ENCODE measurements at places on chromosomes 5 and 9.
A peak's percentile ranks its signal among the peaks of the same experiment; 100 is the strongest.

DNA sequence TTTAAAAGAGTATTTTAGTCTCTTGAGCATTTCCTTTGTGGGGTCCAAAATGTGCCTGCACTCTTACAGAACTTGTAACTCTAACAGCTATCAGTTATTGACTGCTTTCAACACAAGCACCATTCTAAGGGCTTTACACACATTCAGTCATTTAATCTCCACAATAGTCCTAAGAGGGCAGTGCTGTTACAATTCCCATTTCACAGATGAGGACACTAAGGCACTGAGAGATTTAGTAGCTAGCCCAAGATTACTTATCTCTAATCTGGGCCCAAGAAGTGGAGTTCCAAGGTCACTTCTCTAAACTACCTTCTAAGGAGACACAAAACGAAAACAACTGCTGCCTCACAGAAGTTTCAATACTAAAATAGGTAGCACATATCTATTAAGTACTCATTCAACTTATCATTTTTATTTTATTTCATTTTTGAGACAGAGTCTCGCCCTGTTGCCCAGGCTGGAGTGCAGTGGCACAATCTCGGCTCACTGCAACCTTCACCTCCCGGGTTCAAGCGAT lies 275.2 kb downstream of the CWC27 start:
- DNase-seq, result no peak

DNA sequence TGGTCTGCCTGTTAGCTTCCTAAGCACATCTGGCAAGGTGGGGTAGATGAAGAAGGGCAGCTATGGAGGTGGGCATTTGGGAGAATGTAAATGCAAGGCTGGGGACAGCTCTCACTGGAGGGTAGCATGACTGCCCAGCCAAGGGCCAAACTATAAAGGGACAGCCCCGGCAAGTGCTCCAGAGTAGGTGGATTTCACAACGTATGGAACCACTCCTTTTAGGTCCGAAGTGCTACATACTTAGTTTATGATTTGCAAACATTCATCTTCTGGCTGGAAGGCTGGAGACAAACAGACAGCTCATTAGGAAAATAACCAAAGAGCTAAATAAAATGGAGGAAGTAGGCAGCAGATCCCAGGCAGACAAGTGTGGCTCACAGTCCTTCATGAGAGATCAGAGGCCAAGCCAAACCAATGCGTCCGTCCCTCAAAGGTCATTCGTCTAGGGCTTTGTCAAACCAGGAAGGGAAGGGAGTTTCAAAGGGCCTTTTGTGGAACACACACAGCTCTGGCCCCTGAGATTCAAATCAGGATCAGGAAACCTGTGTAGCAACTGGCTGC lies 42.5 kb upstream of the GLRX start:
- peak; percentile 61 for DNase-seq

DNA sequence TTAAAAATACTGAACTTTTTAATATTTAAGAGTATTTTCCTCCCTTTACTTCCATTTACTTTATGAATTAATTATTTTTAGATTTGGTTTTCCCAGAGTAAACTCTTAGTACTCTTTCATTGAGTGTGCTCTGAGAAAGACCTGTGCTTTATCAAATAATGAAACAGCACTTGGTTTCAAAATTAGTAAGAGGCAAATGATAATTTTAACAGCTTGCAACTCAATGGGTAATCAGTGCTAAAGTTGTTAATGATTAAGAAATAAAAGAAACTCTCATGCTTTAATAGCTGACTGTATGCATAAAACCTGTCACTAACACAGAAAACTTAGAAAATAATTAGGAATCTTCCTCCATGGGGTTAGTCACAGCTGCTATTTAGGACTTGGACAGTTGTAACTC lies 244.4 kb downstream of the RFX3 start:
- no peak for DNase-seq

DNA sequence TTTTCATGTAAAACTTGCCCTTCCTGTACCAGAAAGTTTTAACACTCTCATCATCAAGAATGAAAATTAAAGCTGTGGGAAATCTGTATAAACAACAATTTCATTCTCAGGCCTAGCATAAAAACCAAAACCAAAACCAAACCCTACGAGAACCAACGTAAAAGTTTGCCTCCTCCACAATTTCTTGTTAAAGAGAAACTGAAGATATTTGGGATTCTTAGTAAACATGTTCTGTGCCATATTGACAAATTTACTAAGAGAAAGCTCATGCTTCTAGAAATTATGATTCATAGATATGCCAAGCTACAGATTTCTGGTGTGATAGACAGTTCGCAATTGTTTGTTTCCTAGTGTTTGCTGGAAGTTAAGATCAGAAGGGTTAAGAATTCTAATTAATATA lies 801.0 kb upstream of the NUDT12 start:
- no peak for DNase-seq

- no peak for DNase-seq
Observed at GRCh38 chr9:137053944-137054931, at the start of gene ENTPD2. Gene ENTPD2, minus strand, starts transcription at chr9:137054061. Its CDS starts 64 bp downstream, at chr9:137053997.

- DNase-seq, result no peak
Observed at GRCh38 chr5:171441246-171441791, 21.9 kb downstream of the FGF18 start.

DNA sequence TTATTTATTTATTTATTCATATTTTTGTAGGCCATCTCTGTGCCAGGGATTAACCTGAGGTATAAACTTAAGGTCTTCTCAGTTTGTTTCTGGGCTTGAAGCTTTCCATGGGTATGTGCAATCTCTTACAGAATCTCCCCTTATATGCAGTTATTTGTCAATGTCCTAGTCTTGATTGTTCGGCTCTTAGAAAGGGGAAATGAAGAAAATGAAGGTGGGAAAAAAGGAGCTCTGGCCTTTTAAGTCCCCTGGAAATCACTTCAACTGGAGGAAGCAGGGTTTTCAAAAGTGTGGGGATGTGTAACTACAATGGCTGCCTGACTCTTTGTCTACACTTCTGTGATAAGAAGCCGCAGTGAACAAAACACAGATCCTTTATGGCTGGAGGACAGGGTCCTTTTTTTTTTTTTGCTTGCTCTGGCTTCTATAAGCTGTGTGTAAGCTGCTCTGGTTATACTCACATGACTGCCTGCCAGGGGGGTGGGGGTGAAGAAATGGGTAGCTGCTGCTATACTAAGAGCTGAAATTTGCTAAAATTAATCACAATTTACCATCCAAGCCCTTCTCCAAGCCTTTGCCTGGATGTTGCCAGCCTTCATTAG lies 33.7 kb downstream of the CENPP start:
- DNase-seq, result no peak

DNA sequence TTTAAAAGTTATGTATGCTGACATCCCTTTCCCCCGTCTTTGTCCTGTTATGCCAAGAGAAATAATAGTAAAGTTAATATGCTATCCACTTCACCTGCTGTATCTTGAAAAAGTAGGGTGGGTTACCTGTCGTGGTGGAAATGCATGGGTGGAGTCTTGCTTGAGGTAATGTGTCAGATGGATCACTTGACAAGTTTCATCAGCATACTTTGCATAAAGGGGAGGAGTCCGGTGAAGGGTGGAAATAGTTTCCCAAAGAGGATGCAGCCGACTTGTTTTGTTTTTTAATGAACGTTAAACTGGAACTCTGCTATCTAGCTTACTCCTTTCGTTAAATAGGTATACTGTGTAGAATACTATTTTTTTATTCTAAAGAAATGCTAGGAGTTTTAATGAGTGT lies 9.0 kb upstream of the DMRT3 start:
- DNase-seq, result peak; percentile 58

GRCh38 chr5:150419630-150420270 lies 7.0 kb upstream of the CD74 start:
- no peak for DNase-seq

DNA sequence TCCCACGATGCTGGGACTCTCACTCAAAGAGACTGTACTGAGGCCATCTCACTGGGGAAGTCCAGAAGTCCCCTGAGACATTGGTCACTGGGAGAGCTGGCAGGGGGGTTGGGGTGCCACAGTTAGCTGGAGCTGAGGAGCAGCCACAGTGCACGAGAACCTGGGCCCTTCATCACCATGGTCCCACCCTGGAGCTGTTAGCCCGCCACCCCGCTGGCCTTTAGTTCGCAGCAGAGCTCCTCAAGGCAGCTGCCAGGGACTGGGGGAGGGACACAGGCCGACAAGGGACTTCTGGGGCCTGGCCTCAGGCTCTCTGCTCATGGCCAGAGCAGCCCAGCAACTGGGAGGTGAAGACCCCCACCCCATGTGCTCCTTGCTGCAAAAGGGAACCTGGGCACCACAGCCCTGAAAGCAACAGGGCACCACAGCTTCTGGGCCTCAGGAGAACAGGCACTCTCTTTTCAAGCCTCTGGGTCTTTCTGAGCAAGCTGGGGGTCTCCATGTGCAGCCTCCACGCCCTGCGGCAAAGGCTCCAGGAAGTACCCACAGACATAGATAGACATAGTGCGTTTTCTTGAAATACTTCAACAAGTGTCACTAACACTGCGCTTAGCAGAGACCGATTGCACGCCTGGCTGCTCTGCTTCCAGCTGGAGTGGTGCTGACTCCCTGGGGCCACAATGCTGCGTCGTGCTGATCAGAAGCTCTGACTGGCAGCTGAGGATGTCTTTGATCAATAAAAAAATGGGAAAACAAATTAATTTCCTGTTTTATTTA lies 46.0 kb downstream of the VAV2 start:
- DNase-seq, result no peak

GRCh38 chr9:108772301-108772894 lies 83.4 kb downstream of the ACTL7B start:
- DNase-seq, result no peak

GRCh38 chr9:86924206-86924605 lies 23.1 kb downstream of the GAS1 start:
- DNase-seq, result no peak

DNA sequence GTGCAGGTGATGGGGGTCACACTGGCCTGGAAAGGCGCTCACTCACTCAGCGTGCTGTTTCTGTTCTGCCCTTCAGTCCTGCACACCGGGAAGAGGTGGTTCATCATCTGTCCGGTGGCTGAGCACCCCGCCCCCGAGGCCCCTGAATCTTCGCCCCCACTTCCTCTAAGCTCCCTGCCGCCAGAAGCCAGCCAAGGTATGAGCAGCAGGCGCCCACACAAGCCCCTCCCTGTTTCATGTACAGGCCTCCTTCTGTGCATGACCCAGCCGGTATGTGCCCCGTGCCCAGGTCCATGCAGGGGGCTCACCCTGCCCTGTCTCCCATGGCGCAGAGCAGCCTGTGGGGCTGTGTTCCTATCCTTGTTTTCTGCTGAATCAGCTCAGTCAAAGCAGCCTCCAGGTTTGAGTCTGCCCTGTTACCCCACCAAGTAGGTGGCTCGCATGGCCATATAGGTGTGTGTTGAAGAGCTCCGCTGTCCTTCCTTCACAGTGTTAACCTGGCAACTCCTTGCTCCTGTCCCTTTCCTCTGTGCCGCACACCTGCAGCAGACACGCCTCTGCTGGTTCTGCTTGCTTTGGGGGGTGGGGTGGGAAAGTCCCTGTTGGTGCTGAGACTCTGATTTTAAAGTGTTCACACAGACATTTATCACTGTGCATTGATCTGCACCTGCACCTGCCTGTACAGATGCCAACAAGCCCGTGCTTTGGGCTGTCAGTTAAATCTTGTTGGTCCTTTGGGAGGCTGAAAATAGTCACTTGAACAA lies 84.8 kb downstream of the WNK2 start:
- peak; percentile 79 for DNase-seq

DNA sequence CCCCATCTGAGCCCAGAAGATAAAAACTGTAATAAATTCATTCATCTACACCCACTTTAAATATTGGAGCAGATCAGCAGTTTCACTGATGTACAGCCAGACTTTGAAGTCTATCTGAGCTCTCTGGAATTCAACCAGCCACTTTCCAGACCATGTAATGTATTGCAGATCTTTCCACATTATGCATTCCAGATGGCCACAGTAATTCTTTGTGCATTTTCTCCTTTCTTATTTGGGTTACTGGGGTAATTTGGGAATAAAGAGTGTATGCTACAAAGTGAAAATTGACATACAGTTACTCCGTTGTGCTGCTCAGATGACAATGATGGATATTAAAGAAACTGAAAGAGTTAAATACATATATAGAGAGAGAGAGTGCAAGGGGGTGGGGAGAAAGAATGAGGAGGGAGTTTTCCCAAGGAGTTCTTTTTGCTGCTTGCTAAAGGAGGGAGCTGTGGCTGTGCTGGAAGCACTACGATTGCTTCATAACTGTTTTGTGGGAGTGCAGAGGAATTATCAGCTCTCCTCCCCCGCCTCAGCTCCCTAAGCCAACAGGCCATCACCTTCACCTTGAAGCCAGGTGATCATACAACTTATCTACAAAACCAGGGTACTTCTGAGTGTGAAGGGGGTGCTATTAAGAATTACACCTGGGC lies 152.8 kb downstream of the GAS1 start:
- no peak for DNase-seq

DNA sequence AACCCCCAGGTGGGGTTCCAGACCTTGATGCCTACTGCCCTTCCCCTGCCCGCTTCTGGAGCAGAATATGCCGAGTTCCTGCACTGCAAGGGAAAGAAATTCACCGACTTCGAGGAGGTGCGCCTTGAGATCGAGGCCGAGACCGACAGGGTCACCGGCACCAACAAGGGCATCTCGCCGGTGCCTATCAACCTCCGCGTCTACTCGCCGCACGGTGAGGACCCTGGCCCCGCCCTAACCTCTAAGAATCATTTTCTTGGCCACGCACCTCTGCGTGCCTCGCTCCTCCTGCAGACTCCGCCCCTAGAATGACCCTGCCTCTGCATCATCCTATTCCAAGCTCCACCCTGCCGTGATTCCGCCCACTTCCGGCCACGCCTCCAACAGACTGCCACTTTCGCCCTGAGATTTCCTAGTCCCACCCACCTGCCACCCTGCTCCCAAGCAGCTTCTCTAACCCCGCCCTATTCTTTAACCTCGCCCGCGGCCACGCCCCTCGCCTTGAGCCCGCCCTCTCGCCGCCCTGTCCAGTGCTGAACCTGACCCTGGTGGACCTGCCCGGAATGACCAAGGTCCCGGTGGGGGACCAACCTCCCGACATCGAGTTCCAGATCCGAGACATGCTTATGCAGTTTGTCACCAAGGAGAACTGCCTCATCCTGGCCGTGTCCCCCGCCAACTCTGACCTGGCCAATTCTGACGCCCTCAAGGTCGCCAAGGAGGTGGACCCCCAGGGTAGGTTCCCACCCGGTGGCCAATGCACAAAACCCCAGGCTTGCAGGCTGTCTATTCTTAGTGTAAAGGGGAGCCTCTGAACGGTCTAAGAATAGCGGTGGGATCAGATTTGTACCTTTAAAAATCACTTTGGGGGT lies 15.6 kb downstream of the DNM1 start:
- DNase-seq, result peak; percentile 77

GRCh38 chr9:22117511-22118384 lies 108.6 kb upstream of the CDKN2B start:
- no peak for DNase-seq

GRCh38 chr5:77531297-77531696 lies 39.2 kb upstream of the WDR41 start:
- no peak for DNase-seq

- no peak for DNase-seq
Observed at GRCh38 chr5:181045316-181045715, 5.2 kb downstream of the BTNL9 start.

DNA sequence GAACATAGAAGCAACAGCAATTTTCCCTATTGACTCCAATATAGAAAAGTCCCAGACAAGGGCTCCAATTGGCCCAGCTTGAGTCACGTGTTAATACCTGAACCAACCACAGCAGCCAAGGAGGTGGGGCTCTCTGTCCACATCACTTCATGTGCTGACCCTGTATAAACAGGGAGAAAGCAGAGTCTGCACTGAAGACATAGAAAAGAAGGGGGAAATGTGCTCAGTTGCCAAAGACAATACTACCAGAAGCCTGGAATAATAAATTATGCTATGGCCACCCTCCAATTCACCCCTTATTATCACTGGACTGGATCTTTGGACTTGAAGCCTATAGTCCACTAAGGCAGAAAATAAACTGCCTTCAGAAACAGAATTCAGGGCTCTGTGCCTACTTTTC lies 275.4 kb downstream of the EPB41L4A start:
- DNase-seq, result no peak

Measured in NCI-H526 (cell line).